ENCODE measurements at places on chromosomes 5 and 9. TPM values are rescaled to one million over a fixed set of nuclear protein-coding genes. Genes with fewer than 3 reads are reported as not detected.

- no peak for DNase-seq
These were observed 30.1 kb upstream of the RAI14 start for GRCh38 chr5:34626036-34626435.

- no peak for DNase-seq
These were observed 13.2 kb downstream of the S100Z start for GRCh38 chr5:76863001-76863400.

The IFNA17 gene
- 3.1 TPM for total RNA-seq

The HACD4 gene
- 8.7 TPM for total RNA-seq
